Sigmoid colon (tissue), 7 donors: ENCODE measurements at places on chromosomes 16 and 17. TPM values are rescaled to one million over a fixed set of nuclear protein-coding genes. Genes with fewer than 3 reads are reported as not detected.

GRCh38 chr16:78154729-78155461, 55.4 kb downstream of the WWOX start:
- no peak for DNase-seq

Gene HOXB1
- not detected for polyA plus RNA-seq

Gene VPS35
- 28.7 TPM for polyA plus RNA-seq

DNA sequence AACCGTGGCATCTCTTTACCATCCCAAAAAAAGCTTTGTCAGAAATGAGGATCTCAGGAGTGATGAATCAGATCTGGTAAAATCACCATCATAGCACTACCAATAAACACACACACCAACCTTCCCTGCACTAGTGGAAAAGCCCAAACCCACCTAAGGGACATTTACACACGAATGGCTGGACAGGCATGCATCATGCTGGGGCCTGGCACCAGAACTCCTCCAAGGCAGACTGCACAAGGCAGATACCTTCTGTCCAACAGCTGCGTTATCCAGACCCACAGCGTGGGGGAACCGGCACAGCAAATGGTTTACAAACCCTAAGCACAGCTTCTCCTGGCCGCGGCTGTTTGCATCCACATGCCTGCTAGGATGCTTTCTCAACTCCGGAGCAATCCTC, 2.8 kb downstream of the ASIC2 start:
- DNase-seq, result no peak

Gene KRTAP17-1
- not detected for polyA plus RNA-seq

Gene ACOX1
- 31.3 TPM for polyA plus RNA-seq

DNA sequence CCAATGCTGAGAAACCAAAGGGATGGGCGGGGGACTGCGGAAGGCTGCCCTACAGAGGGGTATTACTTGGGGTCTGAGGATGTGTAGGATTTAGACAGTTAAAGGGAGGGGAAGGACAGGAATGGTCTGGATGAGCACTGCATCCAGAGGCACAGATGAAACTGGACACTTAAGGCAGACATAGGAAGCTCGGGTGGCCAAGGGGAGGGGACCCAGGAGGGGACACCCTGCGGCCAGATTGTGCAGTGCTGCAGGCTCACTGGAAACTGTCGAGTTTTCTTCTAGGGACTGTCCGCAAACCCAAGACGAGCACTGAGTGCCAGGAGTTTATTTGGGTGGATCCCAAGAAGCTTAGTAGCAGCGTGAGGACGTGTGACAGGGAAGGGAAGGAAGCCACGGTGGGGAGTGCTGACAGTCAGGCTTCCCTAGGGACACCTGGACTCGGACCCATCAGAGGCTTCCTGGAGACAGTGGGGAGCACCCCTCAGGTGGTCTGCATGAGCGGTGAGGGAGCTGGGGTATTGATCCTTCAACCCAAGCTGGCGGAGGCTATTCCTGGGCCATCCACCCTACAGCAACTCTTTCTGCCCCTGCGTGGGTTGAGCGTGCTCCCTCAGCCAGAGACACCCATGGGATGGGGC, 278.7 kb downstream of the FOXL1 start:
- DNase-seq, result no peak

- peak; percentile 95 for DNase-seq
Observed at GRCh38 chr17:51166198-51166986, at the start of gene NME2. TSS of gene NME2 (plus strand) at chr17:51166411. CDS start at chr17:51166831, 420 bp downstream.

DNA sequence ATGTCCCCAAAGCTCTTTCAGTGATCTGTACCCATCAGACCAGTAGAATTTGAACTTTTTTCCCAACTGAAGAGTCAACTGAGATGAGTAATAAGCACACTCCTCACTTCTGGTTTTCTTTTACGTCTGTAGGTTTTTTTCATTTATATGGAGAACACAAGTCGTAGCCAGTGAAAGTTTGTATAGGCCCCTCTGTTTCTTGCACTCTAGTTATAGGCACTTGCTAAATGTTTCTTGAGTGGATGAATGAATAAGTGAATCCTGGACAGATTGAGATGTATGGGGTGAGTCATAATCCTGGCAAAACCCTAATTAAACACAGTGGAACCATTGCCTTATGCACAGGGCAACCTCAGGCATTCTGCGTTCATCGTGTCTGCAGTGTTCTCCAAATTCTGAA, 193.7 kb upstream of the TBX2 start:
- DNase-seq, result no peak

Gene ALOX12
- not detected for polyA plus RNA-seq

DNA sequence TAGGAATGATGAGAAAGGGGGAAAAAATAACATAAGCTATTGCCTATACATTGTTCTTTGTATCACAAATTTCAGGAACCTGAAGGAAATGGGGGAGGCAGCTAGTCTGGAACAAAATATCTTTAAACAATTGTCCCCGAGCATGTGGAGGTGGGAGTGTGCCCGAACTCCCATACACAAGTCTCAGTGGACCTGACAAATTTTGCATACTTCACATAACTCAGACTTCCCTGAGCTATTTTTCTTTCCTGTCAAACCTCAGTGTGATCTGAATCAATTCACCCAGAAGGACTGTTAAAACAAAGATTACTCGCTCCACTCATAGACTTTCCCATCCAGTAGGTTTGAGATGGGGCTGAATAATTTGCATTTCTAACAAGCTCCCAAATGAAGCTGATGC, 1.6 kb upstream of the XPO6 start:
- no peak for DNase-seq
